Thyroid gland (tissue), 4 donors: ENCODE measurements at places on chromosomes 7 and 10. TPM values are rescaled to one million over a fixed set of nuclear protein-coding genes. Genes with fewer than 3 reads are reported as not detected.

DNA sequence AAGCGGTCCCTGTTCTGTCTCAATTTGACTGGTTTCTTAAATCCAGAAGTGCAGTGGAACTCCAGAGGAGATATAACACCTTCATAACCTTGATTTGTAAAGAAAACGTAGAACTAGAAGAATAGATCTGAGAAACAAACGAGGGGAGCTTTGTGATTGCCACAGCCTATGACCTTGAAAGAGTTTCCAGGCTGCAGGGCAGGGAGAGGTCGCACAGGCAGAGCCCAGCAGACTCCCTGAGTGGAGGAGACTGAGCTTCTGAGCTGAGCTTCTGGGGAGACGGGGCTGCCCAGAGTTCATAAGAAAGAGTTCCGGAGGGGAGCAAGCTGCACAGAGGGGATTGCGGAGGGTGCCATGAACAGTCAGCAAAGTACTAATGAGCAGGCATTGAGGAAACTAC is 57.8 kb downstream of the FAM185A start:
- DNase-seq: no peak

DNA sequence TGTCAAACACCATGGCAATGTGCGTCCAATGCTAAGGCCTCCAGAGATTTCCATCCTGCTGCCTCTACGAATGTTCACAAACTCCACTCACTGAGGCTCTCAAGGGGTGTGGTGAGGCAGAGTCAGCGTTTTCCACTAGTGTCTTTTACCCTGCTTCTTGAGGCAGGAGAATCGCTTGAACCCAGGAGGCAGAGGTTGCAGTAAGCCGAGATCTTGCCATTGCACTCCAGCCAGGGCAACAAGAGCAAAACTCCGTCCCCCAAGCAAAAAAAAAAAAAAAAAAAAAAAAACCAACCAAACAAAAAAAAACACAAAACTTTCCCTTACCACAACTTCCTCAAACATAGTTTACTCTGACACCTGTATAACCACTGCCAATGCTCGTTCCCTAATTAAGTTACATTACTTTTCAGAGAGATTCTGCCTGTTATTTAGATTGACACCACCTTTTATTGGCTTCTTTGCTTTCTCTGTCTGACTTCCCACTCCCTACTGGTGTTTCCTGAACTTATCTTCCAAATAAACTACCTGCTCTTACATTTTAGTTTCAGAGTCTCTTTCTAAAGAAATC is 102.1 kb upstream of the ZNF746 start:
- no peak for DNase-seq

- no peak for DNase-seq
Measured at GRCh38 chr7:35707422-35707821, 12.5 kb upstream of the HERPUD2 start.

Gene TMEM213
- not detected for total RNA-seq

- no peak for DNase-seq
Measured at GRCh38 chr10:98567391-98568133, 120.8 kb upstream of the HPS1 start.

- no peak for DNase-seq
Measured at GRCh38 chr7:97770850-97771249, 39.0 kb downstream of the TAC1 start.

GRCh38 chr7:159136442-159136841 is 8.2 kb downstream of the VIPR2 start:
- no peak for DNase-seq

Gene GBX1
- total RNA-seq: not detected
